ENCODE measurements at places on chromosomes 5 and 9. TPM values are rescaled to one million over a fixed set of nuclear protein-coding genes. Genes with fewer than 3 reads are reported as not detected.

- no peak for DNase-seq
These were observed 14.8 kb upstream of the SLC30A5 start for GRCh38 chr5:69078921-69079540.

Gene SLC45A2
- polyA plus RNA-seq, result not detected

- DNase-seq, result no peak
These were observed 134.5 kb downstream of the SEC61B start for GRCh38 chr9:99356512-99356971.

Gene KIF4B
- not detected for polyA plus RNA-seq

GRCh38 chr5:37323607-37324006 lies 47.3 kb downstream of the NUP155 start:
- DNase-seq, result no peak

GRCh38 chr5:178487911-178488600 lies 102.1 kb downstream of the COL23A1 start:
- no peak for DNase-seq

DNA sequence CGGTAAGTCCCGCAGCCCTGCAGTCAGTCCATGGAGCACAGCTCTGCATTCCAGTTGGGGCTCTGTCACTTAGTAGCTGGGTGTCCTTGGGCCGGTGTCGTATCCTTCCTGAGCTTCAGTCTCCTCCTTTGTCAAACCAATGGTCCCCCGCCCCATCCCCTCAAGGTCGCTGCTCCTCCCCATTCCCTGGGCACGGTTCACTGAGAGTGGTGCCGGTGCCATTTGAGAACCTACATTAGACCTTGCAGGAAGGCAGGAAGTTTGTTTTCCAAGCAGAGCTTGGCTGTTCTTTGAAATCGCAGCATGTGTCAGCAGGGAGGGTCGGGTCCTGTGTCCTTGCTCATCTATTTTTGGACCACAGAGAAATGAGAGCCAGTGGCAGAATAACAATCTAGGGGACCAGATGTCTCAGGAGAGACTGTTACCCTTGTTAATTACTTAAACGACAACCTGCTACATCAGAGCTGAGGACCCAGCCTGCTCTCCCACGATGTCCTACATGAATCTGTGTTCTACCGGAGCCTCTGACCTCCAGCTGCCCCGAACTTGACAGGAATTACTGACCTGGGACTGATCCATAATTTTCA lies 21.7 kb upstream of the BARHL1 start:
- DNase-seq, result no peak

- no peak for DNase-seq
These were observed 51.4 kb upstream of the BNC2 start for GRCh38 chr9:16921855-16922254.

Gene ENTPD2
- 2.8 TPM for polyA plus RNA-seq

DNA sequence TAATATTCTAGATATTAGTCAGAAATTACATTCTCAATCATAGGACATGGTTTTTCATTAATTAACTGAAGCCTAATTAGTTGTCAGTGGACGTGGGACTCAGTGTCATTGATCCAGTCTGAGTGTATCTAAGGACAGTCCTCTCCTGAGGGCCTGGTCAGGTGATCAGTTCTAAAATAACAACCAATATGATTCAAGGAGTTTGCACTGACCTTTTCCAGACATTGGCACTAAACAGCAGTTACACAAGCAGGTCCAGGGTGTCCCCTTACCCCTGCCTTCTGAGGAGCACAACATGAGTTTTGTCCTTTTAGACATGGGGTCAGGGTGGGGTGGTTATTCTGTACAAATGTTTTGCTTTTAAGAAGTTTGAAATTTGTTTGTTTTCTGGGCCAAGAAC lies 97.8 kb downstream of the CMYA5 start:
- DNase-seq, result no peak

GRCh38 chr9:128340691-128341434 lies 536 bp downstream of the SLC27A4 start:
- DNase-seq, result no peak

Gene PPP2R2B
- 9.8 TPM for polyA plus RNA-seq

- no peak for DNase-seq
These were observed 310.1 kb downstream of the ZNF608 start for GRCh38 chr5:124436294-124436693.

- DNase-seq, result no peak
These were observed 130.2 kb upstream of the LMX1B start for GRCh38 chr9:126483468-126484073.

Gene INSL6
- not detected for polyA plus RNA-seq

DNA sequence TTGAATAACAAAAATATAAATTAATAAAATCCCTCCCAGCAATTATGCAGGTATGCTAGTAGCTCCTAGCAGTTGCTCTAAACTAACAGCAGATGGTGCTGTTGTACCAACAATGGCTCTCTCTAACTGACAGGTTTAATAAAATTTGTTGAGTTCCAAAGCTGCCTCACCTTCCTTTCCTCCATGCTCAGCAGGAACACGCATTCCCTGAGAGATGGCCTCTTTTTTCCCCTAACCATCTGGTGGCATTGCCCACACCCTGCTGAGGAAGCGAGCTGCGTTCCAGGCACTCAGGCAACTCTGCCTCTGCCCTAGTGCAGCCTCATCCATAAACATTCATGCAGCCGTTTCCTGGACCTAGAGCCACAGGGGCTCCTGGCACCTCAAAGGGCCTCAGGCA lies 106.2 kb downstream of the KLHL3 start:
- no peak for DNase-seq

Gene KIF20A
- polyA plus RNA-seq, result 0.43 TPM

DNA sequence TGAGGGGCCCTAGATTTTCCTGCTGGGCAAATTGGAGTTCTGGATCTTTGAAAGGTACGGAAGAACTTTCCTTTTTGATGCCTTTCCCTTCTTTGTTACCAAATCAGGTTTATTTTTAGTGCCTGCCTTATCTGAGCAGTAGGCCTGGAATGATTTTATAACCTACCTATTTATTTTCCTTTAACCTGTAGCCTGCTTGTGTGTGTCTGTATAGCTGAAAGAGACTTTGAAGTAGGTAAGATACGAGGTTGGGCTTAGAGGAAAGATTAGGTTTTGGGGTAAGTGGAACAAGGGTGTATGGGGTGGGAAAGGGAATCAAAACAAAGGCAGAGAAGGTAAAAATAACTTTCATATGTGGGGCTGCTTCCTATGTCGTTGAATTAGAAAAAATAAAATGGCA lies 211.2 kb downstream of the CD180 start:
- no peak for DNase-seq

GRCh38 chr9:134226221-134226930 lies 62.0 kb upstream of the RNU6ATAC start:
- no peak for DNase-seq

DNA sequence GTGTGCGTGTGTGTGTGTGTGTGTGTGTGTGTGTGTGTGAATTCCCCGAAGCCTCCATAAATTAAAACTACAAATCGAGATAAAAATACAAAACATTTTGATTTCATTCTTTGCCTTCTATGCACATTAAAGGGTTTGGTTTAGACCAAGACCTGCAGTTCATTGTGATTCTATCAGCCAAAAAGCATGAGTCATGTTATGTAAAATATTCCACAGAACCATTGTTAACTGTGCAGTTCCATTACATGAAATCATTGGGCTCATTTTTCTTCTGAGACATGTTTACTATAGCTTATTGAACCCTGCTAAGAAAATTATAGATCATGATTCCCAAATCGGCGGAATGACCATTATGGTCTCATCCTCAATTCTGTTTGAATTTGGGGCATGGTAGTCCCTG lies 11.7 kb downstream of the CAVIN4 start:
- no peak for DNase-seq

- no peak for DNase-seq
These were observed 126.6 kb downstream of the NSG2 start for GRCh38 chr5:174172152-174172551.

DNA sequence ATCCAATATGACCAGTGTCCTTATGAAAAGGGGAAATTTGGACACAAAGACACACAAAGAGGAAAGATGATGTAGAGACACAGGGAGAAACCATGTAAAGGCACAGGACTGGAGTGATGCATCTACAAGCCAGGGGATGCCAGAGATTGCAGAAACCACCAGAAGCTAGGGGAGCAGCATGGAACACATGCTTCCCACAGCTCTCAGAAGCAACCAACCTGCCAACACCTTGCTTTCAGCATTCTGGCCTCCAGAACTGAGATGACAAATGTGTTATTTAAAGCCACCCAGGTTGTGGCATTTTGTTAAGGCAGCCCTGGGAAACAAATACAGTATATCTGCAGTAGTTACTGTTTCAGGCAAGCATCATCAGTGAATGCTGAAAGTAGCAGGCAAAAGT lies 23.2 kb downstream of the DAP start:
- no peak for DNase-seq

DNA sequence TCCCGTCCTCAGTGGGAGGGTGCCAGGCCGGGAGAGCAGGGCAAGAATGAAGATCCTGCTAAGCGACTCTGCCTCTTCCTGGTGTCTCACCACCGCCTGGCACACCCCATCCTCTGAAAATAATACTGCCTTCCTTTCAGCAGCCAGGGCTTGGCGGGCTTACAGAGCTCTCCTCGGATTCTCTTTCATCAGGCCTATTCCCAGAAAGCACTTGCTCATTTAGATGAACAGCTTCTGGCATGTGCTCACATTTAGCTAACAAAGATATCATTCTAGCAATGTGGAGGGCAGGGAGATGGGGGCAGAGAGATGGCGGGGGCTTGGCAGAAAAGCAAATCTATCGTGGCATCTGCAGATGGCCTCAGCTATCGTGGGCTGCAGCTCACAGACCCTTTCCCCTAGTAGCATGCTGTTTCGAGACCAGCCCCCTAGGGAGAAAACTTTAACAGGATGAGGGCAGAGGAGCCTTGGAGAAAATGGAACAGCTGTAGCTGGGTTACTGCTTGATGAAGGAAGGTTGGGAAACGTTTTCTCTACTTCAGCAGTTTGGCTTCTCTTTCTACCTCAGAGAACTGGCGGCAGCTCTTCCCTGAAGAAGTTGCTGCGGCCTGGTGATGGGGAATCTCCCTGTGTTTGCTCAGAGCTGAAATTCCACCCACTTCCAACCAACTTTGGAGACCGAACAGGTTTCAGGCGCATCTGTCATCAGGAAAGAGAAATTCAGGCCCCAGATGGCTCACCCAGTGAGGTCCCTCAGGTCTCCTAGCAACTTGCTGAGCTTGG lies 102.1 kb downstream of the TMEM174 start:
- DNase-seq, result no peak

DNA sequence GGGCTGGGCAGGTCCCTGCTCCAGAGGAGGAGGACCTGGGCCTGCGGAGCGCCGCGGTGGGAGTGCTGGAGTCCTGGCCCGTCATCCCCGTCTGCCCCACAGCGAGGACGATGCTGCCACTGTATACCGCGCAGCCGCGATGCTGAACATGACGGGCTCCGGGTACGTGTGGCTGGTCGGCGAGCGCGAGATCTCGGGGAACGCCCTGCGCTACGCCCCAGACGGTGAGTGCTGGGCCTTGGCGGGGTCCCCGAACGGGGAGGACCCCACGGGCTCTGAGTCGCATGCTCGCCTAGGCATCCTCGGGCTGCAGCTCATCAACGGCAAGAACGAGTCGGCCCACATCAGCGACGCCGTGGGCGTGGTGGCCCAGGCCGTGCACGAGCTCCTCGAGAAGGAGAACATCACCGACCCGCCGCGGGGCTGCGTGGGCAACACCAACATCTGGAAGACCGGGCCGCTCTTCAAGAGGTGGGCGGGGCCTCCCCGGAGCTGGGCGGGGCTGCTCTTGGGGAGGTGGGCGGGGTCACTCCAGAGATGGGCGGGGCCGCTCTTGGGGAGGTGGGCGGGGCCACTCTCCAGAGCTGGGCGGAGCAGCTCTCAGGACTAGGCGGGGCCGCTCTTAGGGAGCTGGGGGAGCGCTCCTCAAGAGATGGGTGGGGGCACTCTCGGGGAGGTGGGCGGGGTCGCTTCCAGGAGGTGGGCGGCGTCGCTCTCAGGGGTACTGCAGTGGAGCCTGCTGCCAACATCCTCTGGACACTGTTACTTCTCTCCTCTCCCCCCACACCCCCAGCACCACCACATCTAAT lies 13.1 kb downstream of the LRRC26 start:
- DNase-seq, result no peak

Gene PLAC8L1
- polyA plus RNA-seq, result 0.27 TPM

DNA sequence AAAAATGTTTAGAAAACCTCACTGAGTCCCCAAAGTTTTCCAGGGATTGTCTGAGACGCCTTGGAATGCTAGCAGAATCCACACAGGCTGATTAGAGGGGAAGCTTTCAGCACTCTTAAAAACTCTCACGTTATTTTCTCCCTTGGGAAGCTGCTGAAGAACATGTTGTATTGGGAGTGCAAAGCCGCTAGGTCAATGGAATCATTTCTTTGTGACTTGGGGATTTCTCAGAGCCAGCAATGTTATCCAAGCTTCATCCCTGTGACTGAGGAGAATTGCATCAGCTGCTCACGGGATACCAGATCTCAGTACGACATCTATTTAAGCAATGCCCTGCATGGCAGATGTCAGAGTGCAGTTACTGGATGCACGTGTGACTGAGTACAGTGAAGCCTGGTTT lies 426.4 kb upstream of the MPDZ start:
- DNase-seq, result no peak

GRCh38 chr5:60891667-60892066 lies 47.6 kb upstream of the ELOVL7 start:
- DNase-seq, result no peak

GRCh38 chr5:143426437-143426991 lies 23.0 kb upstream of the NR3C1 start:
- DNase-seq, result no peak

GRCh38 chr5:107705402-107706014 lies 34.8 kb upstream of the EFNA5 start:
- DNase-seq, result no peak

Gene PCDHB14
- polyA plus RNA-seq, result 8.2 TPM

Gene POU4F3
- 0.03 TPM for polyA plus RNA-seq

DNA sequence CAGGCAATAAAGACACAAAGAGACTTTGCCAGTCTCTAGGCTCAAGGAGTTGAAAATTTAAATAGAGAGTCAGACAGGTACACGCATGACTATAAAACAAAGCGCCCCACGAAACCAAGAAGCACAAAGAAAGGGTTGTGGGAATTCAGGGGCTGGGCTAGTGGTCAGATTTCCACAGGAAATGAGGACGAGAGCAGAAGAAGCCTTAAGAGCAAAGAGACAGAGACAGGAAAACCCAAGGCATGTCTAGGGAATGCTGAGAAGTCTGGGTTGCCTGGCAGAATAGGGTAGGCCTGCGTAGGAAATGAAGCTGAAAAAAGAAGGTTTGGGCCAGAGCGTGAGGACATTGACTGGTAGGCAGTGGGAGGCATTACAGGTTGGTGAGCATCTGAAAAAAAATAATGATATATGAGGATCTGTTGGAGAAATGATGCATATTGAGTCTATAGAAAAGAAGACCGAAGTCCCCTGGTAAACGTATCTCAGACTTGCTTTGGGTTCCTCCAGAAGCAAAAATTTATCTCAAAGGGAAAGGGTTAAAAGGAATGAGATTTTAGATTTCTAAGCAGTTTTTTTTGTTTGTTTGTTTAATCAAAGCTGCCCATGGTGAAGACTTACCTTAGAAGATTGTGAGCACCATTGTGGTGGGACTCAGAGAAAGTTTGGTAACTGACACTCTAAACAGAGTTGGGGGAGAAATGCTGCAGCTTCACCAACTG lies 51.8 kb downstream of the SLC1A3 start:
- DNase-seq, result no peak

Gene LCN12
- polyA plus RNA-seq, result 0.41 TPM

- no peak for DNase-seq
These were observed 43.7 kb upstream of the APBA1 start for GRCh38 chr9:69715825-69716224.

- no peak for DNase-seq
These were observed 202.6 kb downstream of the DENND1A start for GRCh38 chr9:123727332-123727731.

Gene IARS1
- polyA plus RNA-seq, result 33.3 TPM

Data from urinary bladder (tissue), 4 donors.